ENCODE measurements at places on chromosomes 11 and 22. TPM values are rescaled to one million over a fixed set of nuclear protein-coding genes. Genes with fewer than 3 reads are reported as not detected.

The BMAL1 gene
- 28.8 TPM for total RNA-seq

The LINC01488 gene
- total RNA-seq = not detected

The PKNOX2 gene
- 1.3 TPM for total RNA-seq

The NPAS4 gene
- total RNA-seq = not detected

The HEPN1 gene
- total RNA-seq = not detected

The C11orf42 gene
- not detected for total RNA-seq

The SCGB1C1 gene
- not detected for total RNA-seq

The DEFB131B gene
- total RNA-seq = not detected

The TMEM121B gene
- 0.09 TPM for total RNA-seq

The SLC7A4 gene
- 0.19 TPM for total RNA-seq

The MUC6 gene
- 0.19 TPM for total RNA-seq

The TOP3B gene
- 17.4 TPM for total RNA-seq

The C22orf23 gene
- total RNA-seq = 0.09 TPM

The PLAAT5 gene
- total RNA-seq = 0.19 TPM
